ENCODE measurements at places on chromosomes 3 and 15.

DNA sequence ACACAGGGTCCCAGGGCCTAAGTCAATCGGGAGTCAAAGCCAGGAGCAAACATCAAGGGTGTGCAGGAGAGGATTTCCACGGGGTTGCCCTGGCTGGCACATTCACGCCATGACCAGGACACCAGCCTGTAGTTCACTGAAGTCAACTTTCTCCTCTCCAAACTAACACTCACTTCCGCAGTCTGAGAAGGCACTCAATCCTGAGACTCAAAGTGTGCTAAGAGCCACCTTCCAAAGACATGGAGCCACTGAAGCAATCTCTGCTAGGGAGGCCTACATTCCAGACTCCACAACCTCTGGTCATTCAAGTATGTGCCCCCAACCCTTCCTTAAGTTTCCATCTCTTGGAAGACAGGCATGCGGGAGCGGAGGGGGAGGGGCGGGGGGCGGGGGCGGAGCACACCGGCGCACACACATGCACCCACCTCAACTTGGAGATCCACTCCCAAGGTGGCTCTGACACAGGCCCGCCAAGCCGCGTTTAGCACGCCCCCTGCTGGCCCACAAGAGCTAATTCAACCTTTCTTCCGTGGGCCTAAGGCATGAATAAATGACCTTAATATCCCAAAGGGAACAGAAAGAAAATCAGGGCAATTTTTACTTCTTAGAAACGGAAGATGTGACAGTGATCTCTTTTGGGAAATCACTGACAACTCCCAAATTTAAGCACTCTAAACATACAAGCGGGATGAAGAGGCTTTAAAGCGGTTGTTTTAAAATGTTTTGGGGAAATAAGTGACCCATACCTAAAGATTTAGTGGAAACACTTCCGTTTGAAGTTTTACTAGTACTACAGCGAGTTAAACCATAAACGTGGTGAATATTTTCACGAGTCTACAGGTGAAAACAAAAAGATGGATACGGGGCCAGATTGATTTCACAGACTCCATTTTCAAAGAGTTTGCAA is 162.5 kb upstream of the CHRNA7 start:
- peak; percentile 40 for DNase-seq

- no peak for DNase-seq
Measured at GRCh38 chr3:20072422-20072821, 32.2 kb downstream of the KAT2B start.

DNA sequence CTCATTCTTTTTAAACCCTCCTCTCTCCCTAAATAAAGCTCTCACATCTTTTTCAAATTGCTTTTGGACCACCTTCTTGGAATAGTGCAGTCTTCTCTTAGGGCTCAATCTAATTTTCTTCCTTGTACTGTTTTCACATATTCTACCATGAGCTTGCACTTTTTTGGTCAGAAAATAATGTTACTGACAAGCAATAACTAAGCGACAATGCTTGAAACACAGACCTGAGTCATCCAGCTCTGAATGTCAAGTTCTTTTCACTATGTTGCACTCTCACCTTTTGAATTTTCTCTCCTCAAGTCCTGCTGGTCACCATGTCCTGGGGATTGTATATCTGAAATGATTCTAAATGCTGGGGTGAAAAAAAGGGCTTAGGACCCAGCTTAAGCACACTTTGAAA is 8.9 kb downstream of the TNFAIP8L3 start:
- no peak for DNase-seq

DNA sequence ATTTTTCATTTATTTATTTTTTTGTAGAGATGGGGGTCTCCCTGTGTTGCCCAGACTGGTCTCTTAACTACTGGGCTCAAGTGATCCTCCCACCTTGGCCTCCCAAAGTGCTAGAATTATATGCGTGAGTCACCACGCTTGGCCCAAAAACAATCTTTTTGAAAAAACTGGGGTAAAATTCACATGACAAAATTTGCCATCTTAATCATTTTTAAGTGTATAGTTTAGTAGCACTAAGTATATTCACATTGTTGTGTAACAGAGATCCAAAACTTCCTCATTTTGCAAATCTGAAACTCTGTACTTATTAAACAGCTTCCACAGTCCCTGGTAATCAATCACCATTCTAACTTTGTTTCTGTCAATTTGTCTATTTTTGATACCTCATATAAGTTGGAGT is 5.2 kb downstream of the SNX1 start:
- DNase-seq: no peak

DNA sequence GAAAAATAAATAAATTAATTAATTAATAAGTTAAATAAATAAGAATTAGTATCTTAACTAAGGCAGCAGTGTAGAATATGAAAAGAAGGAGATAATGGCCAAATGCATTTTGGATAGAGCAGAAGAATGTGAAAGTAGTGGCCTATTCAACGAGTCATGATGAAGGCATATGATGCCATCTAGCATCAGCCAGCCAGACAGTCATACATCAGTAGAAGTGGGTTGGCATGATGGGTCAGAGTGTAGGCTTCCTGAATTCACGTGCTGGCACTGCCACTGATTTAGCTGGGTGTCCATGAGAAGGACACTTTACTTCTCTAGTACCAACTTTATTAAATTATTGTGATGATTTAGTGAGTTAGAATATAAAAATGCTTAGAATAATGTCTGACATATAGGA is 256.1 kb upstream of the ARPP21 start:
- no peak for DNase-seq

GRCh38 chr15:87703327-87704111 is 553.0 kb downstream of the NTRK3 start:
- no peak for DNase-seq

GRCh38 chr3:119870512-119870911 is 88.6 kb downstream of the NR1I2 start:
- DNase-seq: no peak

- DNase-seq: no peak
Measured at GRCh38 chr3:162534431-162534830, 1037.8 kb downstream of the OTOL1 start.

- no peak for DNase-seq
Measured at GRCh38 chr15:101437618-101438481, 51.7 kb downstream of the PCSK6 start.

- DNase-seq: no peak
Measured at GRCh38 chr3:1843111-1843510, 255.6 kb upstream of the CNTN4 start.

- no peak for DNase-seq
Measured at GRCh38 chr3:118988198-118989130, 46.2 kb downstream of the IGSF11 start.

DNA sequence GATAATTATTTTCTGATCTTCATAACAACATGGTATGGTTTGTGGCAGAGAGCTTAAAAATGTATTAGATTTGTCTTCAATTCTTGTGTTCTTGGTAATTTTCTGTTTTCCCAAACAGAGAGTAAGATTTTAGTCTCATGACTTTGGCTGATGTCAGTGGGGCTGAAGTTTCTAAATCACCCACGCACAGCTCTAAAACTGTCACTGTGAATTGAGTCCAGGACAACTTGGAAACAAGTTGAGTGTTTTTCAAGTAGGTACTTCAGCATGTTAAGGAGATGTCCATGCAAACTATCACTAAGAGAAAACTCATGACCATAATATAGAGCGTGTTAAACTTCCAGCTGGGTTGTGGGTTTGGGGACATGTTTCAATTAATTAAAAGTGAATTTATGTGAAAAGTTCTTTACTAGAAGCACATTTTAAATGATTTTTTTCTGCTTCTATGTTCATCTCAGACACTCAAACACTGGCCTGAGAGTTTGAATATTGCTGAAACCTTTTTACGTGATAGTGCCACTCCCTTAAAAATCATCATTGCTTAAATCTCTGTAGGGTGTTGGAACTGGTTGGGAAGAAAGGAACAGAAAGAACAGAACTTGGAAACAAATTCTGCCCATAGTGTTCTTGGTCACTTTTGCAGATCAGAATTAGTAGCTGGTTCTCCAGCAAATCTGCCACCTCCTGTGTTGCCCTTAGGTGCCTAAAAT is 89.8 kb downstream of the KLHL25 start:
- no peak for DNase-seq

DNA sequence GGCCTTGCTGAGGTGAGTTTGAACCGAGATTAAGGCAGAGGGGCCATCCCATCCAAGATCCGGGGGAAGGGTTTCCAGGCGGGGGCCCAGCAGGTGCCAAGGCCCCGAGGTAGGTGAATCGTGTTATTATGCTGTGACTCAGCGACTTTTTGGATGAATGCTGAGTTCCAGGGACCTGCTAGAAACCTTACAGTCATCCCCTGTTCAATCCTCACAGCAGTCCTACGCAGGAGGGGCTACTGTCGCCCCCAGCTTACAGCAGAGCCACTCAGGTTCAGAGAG is 40.9 kb downstream of the DNAJB8 start:
- DNase-seq: no peak

GRCh38 chr3:108183971-108184370 is 38.3 kb downstream of the IFT57 start:
- no peak for DNase-seq

GRCh38 chr3:188824566-188824965 is 347.2 kb upstream of the TPRG1 start:
- DNase-seq: no peak

DNA sequence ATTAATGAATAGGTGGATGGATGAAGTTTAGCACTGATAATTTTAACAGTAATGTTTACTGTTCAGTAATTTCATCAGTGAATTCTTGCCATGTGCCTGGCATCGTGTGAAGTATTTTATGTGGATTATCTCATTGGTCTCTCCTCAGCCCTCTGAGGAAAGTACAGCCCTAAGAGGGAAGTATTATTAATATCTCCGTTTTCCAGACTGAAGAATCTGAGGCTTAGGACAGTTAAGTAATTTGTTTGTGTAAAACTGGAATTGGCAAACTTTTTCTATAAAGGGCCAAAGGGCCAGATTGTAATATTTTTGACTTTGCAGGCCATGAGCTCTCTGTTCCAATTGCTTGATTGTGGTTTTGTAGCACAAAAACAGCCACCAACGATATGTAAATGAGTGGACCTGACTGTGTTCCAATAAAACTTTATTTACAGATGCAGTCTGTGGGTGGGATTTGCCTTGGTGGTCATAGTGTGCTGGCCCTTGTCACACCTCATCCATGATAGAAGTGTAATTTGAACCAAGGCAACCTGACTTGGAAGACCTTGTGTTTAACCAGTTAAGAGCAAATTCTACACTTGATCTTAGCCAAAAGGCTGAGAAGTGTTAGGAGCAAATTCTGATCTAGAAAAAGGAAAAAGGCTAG is 255.3 kb downstream of the FEZF2 start:
- no peak for DNase-seq

DNA sequence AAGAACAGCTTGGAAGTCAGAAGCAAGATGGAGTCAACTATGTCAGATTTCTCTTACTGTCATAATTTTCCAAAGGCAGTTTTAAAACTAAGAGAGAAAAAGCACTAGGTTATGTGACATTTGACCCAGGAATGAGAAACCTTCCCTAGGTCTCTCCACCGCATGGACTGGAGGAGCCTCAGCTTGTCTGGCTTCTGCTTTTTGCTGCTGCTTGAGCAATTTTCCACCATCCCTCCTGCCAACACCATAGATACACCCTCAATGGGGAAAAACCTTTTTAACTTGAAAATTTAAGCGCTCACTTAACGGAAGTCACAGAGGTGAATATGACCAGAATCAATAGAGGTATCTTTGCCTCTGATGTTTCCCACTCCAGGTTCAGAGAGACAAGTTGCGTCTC is 17.8 kb upstream of the IREB2 start:
- no peak for DNase-seq

DNA sequence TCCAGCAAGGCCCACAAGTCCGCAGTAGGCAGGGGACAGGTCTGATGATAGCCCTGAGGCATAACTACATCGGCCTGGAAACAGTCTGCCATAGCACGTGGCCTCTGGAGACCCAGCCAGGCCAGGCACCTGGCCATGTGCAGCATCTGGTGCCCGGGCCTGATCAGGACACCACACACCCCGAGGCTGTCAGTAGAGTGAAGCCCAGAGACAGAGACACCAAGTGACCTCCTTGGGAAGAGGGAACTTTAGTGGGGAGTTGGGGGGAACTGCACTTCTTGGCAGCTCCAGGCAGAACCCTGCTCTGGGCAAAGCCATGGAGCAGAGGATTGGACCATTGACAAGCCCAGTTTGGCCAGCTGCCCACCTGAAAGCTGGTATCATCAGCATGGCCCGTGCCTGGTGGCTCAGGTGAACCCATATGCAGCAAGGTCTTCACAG is 1.2 kb downstream of the SHISA5 start:
- no peak for DNase-seq

- no peak for DNase-seq
Measured at GRCh38 chr3:33937628-33938027, 139.2 kb downstream of the PDCD6IP start.

DNA sequence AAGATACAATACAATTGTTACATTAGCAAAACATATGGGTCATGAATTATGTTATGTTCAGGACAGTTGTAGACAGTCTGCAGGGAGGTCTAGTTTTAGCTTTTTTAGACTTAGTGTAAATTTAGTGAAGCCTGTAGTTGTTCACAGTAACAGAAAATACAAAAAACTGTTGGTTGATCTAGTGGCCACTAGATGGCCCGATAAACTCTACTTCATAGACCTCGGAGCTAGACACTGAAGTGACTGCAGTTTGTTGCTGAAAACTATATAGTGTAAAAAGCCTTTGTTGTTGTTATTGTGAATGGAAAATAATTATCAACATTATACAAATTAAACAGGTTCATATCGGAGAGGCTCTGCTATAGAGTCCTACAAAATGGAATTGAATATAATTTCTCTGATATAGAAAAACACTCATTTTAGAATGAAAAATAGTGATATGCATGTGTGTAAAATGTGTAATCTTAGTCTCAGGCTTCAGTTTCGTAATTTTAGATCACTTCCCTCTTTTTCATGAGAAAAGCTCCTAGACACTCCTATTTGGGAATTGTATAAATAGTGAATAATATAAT is 18.3 kb downstream of the MAGEL2 start:
- DNase-seq: no peak

- no peak for DNase-seq
Measured at GRCh38 chr3:187292631-187293515, 1.3 kb upstream of the MASP1 start.

DNA sequence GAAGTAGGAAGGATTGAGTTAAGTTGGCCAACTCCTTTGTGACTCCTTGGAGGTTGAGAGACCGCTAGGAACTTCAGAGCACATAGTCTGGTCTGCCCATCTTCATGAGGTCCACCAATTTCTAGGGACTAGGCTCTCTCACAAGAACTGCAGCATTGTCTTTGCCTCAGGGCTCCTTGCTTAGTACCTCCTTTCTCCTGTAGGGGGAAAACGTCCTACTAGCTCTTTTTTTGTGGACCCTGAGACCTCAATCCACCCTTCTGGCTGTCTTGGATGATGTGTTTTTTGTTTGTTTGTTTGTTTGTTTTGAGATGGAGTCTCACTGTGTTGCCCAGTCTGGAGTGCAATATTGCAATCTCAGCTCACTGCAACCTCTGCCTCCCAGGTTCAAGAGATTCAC is 21.6 kb downstream of the REC114 start:
- DNase-seq: no peak

DNA sequence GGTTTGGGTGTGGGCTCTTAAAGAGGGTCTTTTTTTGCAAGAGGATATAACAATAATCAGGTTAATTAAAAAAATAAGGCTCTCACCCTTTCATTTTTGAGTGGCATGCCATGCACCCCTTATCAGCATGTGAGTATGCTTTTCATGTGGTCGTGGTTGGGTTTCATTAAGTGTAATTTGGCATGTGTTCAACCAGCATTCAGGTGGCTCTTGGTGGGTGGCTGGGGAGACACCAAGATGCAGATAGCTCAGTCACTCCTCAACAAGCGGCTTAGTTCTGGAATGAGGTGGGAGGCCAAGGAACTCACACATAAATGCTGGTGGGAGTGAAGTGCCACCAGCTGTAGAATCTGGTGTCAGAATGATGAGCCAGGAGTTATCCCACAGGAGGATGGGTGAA is 66.8 kb downstream of the FLNB start:
- no peak for DNase-seq

GRCh38 chr3:31934018-31934417 is 47.0 kb downstream of the OSBPL10 start:
- DNase-seq: no peak
